ENCODE measurements at places on chromosomes 13 and 19.

- no peak for DNase-seq
Measured at GRCh38 chr13:86986448-86986847, 684.7 kb upstream of the SLITRK5 start.

GRCh38 chr19:7301525-7301924 is 7.3 kb upstream of the INSR start:
- no peak for DNase-seq

- DNase-seq: peak; percentile 15
Measured at GRCh38 chr13:76522083-76522755, 364.0 kb downstream of the KCTD12 start.

GRCh38 chr19:17497149-17497798 is 14.2 kb upstream of the PGLS start:
- no peak for DNase-seq

DNA sequence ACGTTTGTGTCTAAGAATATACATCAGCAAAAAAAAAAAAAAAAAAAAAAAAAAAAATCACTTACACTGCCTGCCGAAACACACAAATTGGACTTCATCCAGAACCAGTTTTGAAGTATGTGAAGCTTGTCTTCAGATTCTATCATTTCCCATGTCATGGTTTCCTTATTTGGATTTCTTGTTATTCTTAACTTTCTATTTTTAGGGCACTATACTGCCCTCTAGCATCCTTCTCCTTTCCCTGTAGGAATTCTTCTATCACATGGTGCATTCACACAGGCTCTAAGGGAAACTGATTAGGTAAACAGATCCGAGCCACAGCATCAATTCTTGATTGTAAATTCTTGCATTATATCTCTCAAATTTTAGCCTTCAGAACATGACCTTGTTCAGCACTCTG is 1507.5 kb downstream of the OLFM4 start:
- peak; percentile 4 for DNase-seq

GRCh38 chr19:34319785-34320184 is 45.2 kb upstream of the GPI start:
- DNase-seq: no peak

DNA sequence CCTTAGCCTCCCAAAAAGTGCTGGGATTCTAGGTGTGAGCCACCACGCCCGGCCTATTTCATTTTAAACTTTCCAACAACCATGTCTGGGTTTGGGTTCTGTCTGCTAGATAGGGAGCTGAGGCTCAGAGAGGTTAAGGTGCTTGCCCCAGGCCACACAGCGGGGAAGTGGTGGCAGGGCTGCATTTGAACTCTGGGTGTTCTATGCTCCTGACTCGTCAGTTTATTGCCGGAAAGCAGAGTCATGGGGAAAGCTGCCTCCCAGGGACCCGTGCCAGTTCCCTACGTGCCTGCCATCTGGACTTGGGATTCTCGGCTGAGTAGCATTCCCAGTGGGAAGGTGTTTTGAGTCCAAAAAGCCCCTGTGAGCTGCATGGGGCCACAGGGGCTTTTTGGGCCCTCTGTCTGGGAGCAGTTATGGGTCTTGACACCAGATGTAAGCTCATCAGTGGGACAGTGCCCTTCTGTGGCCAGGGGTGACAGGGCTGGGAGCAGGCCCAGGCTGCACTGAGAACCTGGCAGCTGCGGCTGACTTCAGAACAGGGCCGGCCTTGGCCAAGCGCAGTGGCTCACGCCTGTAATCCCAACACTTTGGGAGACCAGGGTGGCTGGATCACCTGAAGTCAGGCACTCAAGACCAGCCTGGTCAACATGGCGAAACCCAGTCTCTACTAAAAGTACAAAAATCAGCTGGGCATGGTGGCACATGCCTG is 10.9 kb downstream of the RFX1 start:
- peak; percentile 43 for DNase-seq

GRCh38 chr13:19910336-19911072 is 47.1 kb upstream of the ZMYM5 start:
- peak; percentile 29 for DNase-seq

DNA sequence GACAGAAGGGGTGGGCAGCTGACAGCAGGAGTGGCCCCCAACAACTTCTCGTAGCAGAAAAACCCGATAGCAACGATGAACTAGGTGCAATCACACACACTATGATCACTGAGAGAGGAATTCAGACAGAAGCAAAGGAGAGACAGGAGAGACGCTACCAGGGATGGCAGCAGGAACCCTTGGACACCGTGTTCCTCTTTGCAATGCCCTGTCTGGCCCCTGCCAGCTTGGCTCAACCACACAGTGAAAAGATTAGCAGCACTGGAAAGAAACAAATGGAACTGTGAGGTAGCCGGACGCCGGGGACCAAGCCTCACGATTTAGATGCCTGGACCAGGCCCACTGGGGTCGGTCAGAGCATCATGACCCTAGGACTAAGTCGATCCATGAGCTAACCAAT is 23.6 kb downstream of the DCAF15 start:
- DNase-seq: no peak

DNA sequence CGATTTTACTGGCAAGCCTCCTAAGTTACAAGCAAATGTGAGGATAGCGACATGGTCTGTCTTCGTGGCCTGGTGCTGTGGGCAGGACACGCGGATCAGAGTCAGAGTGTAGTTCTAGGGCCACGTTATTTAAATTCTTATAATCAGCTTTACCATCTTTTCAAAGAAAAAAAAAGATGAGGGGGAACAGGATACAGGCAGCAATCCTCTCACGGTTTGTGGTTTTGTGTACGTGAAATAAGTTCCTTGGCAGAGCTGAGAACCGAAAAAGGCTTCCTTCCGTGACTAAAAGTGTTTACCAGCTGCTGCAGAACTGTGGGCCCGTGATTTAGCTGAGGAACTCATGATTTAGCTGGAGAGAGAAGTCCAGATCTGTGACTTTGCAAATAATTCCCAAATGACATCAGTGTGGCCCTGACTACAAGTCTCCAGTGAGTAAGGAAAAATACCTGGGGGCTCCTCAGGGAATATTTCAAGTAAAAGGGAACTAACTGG is 27.2 kb downstream of the RCBTB2 start:
- DNase-seq: peak; percentile 48

GRCh38 chr13:63381078-63381859 is 1965.6 kb upstream of the PCDH20 start:
- DNase-seq: peak; percentile 20

DNA sequence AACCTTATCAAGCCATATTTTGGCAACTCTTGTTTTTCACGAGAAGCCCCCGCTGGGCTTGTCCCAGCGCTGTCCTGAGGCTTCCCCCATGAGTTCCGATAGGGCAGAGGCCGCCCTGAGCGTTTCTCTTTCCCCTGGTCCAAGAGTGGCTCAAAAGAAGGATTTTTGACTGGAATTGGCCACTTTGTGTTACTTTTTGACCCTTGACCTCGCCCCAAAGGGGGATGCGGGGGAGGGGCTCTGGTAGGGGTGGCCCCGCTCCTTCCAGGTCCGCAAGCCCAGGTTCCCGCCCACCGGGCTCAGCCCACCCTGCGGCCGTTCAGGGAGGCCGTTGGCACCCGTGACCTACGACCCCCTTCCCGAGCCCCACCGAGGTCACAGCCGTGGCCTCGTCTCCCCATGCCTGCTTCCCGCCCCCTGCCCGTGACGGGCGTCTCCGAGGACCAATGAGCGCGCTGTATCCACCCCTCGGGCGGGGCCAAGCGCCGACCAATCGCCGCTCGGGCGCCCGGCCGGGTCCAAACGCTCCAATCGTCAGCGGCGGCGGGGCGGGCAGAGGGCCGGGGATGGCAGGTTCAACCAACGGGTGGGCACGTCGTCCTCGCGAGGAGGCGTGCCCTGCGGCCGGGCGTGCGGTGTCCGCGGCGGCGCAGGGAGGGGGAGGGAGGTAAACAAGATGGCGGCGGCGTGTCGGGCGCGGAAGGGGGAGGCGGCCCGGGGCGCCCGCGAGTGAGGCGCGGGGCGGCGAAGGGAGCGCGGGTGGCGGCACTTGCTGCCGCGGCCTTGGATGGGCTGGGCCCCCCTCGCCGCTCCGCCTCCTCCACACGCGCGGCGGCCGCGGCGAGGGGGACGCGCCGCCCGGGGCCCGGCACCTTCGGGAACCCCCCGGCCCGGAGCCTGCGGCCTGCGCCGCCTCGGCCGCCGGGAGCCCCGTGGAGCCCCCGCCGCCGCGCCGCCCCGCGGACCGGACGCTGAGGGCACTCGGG is at the start of gene STK11:
TSS of gene STK11 (plus strand) at position 665 of the 986 bp plus-strand sequence. CDS start 1,136 bp downstream, outside the sequence.
- peak; percentile 98 for DNase-seq

- peak; percentile 51 for DNase-seq
Measured at GRCh38 chr13:50080203-50080910, 65.1 kb downstream of the KCNRG start.

GRCh38 chr19:15463861-15464371 is 428 bp downstream of the RASAL3 start:
- DNase-seq: no peak

DNA sequence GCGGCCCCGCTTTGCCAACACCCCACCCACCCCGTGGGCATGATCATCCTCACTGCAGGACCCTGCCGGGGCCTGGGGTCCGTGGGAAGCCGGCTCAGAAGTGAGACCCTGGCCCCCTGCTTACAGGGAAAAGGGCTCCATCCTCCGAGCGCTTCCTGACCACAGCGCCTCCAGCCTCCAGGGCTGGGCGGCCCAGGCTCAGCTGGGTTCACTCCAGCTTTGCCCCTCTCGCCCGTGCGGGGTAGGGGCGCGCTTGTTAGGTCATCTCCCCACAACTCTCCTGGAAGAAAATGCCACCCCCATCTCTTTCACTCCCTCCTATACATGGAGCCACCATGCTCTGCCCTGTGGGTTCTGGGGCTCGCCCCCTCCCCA is 6.6 kb upstream of the C1QTNF9B start:
- DNase-seq: no peak

GRCh38 chr19:43152214-43152613 is 34.1 kb downstream of the PSG5 start:
- no peak for DNase-seq

- peak; percentile 3 for DNase-seq
Measured at GRCh38 chr13:109548374-109548773, 238.0 kb downstream of the IRS2 start.

GRCh38 chr13:102642029-102642428 is 45.2 kb downstream of the TPP2 start:
- DNase-seq: no peak

- DNase-seq: no peak
Measured at GRCh38 chr19:6475321-6476108, 6.1 kb downstream of the DENND1C start.

- DNase-seq: no peak
Measured at GRCh38 chr13:46553521-46553885, 533 bp downstream of the LRCH1 start.

DNA sequence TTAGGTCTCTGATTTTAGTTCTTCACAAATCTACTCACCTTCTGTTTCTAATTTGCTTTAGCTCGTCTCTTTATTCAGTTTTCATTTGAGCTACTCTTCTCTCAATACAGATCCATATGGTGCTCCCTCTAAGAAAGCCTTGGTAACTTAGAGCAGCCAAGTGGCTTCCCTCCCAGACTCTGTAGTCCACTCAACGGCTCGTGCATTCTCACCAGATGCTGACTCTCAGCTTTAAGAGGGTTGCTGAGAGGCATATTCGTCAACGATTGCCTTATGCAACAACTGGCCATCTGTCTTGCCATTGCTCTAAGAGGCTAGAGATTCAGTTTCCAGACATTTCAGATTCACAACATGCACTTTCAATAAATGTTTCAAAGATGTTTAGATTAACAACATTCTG is 785.8 kb upstream of the SLC10A2 start:
- peak; percentile 0 for DNase-seq

Data from fibroblast of skin of right biceps (primary cell).